ENCODE measurements at places on chromosomes 5 and 9.

- DNase-seq = no peak
Measured at GRCh38 chr5:142120247-142120935, 11.8 kb downstream of the NDFIP1 start.

GRCh38 chr5:133709209-133709725 is 96.9 kb upstream of the FSTL4 start:
- no peak for DNase-seq

DNA sequence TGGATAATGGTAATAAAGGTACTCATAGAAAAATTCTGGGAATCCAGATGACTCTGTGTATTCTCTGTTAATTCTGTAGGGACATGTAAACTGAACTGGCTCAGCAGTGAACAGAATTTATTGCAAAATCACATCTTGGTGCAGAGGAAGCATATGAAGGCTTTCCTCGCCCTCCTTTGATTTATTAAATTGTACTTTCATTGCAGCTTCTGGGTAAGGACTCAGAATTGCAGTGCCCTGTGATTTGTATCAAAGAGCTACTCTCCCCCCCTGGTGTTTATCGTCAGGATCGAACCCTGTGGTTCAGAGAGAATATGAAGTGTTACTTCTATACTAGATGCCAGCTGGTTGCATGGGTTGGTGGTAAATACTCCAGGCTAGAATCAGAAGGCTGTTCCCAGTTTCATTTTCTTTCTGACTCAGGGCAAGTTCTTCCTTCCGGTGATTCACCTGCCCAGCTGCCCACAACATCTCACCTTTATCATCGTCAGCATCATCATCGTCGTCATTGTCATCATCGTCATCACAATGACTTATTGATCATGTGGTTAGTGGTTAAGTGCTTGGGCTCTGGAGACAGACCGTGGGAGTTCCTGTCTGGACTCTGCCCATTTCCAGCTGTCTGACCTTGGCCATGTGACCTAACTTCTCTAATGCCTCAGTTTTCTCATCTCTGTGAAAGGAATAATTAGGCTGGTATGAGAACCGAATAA is 238.8 kb downstream of the ARHGAP26 start:
- DNase-seq = peak; percentile 8

- no peak for DNase-seq
Measured at GRCh38 chr5:34656001-34656699, at the start of gene RAI14. TSS of gene RAI14 (plus strand) at chr5:34656328. CDS start at chr5:34686920, 30,592 bp downstream.

DNA sequence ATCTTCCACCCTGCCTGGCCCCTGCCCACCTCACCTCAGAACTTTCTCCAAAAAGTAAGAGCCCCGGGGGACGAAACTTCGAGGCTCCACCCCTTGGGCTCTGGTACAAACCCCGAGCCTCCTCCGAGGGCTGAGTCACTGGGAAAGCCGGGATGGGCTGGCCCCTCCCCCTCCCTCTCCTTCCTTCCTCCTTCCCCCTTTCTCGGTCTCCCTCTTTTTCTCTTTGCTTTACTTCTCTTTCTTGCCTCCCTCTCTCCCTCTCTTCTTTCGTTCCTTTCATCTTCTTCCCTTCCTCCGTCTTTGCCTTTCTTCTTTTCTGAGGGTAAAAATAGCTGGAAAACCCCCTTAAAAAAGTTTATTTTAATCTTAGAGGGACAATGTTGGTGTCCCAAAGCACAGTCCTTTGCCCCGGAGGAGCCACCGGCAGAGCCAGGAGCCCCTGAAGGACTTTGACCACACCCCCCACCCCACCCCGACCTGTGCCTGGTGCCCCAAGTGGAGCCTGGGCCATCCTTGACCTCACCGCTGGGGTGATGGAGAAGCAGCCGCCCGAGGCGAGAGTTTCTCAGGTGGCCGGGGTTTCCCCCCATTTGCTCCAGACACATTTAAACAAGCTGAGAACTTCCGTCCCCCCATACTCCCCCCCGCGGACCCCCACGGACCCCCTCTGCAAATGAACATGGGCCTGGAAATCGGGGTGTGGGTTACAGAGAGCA is 5.7 kb upstream of the NOTCH1 start:
- DNase-seq = no peak

DNA sequence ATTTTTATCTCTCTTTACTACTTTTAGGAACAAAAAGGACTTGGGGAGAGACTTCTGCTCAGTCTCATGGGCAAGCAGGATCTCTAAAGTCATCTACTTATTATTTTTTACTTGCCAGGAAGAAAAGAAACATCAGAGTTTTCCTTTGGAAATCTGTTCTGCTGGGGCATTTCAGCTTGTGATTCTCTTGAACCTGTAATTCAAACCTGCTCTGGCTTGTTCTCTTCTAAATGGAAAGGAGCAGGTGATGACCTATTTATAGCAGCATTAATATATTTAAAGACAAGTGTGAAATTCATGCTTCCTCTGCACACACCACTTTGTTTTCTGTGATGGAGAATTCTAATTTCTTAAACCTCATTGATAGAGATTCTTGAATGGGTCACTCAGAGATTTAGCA is 2.0 kb downstream of the ADCY2 start:
- no peak for DNase-seq

DNA sequence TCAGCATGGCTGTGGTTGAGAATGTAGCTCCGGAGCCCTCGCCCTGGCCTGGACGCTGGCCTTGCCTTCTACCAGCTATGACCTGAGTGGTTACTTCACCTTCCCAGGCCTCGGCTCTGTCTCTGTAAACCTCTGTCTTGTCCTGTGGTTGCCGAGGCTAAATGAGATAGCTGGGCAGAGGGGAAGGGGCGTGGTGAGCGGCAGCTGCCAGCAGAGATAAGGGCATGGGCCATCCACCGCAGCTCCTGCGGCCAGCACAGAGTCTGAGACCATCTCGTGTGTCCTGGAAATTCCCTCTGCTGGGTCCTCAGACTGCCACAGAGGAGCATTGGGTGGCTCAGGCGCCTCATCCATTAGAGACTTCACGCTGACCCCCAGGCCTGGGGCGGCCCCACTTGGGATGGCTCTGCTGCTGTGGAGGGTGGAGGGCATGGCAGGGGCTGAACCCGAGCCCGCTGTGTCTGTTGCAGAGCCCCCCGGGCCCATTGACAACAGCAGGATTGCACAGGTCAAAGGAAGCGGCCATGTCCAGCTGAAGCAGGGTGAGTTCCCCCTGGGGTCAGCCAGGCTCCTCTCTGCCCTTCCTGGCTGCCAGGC is 43.9 kb downstream of the USP20 start:
- DNase-seq = no peak

DNA sequence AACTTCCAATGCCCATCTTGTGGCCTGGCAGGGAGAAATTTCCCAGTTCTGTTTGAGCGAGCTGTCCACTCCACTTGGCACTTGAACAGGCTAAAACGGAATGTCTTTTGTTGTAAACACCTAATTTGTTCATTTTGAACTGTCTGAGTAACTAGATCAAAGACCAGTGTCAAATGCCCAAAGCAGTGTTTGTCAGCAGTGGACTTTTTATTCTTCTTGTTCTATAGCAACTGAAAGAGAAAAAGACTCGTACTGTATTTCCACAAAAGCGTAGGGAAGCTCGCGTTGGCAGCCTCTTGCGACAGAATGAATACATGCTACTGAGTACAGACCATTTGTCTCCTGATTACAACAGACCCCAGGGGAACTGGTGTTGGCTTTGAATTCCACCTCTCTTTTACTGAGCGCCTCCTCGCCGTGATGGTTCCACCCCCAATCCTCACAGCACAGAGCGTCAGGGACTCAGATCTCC is 601.8 kb upstream of the ZNF608 start:
- no peak for DNase-seq

GRCh38 chr5:151351671-151352070 is 4.3 kb upstream of the SLC36A2 start:
- DNase-seq = no peak

- no peak for DNase-seq
Measured at GRCh38 chr5:18393565-18394442, 759.5 kb downstream of the TAF11L14 start.

GRCh38 chr5:91850031-91850430 is 466.9 kb upstream of the ARRDC3 start:
- DNase-seq = no peak

- DNase-seq = no peak
Measured at GRCh38 chr5:145141534-145141933, 693.6 kb downstream of the PRELID2 start.

DNA sequence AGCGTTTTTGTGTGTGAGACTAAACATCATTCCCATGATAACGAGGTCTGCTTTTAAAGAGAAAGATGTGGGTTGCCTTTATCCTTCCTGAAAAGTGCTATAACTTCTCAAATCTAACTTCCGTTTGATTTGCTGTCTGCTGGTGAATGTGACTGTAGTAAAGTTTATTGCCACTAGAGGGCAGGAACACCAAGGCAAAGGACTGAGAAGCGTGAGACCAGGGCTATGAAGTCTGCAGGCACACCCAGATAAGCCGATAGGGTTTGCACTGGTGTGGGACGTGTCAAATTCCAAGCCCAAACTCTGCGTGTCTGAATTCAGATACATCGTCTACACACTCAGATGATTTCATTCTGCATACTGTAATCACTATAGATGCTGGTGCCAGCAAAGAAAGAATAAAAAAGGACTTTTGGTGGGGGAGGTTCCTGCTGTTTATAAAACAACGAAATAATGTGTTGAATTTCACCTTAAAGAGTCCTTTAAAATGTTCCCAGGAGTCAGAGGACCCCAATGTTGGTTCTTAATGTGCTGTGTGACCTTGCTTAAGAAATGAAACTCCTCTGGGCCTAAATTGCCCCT is 87.2 kb downstream of the PTTG1 start:
- DNase-seq = peak; percentile 5

- no peak for DNase-seq
Measured at GRCh38 chr9:106927916-106928315, 65.0 kb downstream of the ZNF462 start.

- DNase-seq = no peak
Measured at GRCh38 chr5:78926252-78926651, 58.9 kb downstream of the ARSB start.

GRCh38 chr5:96741891-96742309 is 65.8 kb downstream of the ERAP1 start:
- no peak for DNase-seq

- DNase-seq = no peak
Measured at GRCh38 chr5:163893281-163893680, 387.9 kb downstream of the MAT2B start.

DNA sequence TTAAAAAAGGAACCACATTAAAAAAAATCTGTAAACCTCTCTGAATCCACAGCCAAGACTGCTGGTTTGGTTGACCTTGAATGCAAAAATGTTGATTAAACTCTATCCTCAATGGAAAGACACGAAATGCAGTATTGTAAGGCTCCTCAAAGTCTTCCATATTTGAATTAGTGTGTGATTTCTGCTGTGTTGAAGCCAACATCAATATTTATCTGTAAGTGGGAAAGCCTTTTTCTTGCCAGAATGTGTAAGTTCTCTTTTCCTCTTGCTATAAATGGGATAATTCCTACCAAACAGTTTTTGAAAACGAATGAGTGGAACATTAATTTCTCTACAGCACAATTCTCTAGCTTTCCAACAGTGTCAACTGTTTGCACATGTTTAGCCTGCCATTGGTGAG is 422.1 kb upstream of the TNC start:
- DNase-seq = no peak

DNA sequence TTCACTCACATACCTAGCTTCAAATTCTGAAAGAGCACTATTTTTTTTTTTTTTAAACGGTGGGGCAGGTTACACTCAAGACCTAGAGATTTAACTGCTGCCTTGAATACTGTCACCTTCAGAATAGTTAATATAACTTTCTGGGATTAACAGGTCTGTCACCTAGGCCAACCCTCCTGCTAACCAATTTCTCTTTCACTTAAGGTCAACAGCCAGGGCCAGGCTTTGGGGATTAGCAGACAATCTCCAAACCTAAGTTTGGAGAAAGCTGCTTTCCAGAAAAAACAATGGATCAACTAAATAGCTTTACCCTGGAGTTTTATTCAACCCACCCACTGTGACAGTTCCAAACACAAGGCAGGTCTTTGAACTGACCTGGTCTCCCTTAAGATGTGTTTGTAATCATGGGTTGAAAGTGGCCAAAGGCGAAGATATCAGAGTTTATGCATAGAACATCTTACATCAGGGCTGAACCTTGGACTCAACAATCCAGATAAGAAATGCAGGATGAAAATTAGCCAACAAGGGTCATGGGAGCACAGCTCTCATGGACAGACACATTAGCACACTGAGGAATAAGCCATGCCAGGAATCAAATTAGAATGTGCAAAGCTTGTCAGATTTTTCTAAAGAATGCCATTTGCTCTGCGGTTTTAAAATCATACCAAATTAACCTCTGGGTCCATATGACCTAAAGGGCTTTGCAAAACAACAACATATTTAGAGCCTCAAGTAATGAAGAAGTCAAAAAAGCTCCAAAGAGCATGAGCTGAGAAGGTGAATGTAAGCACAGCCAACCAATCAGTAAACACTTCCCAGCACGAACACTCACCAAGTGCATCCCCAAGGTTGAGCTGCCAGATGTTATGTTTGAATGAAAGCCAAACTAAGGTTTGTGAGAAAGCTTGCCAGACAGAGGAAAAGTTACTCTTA is 538.5 kb upstream of the DMAC1 start:
- no peak for DNase-seq

DNA sequence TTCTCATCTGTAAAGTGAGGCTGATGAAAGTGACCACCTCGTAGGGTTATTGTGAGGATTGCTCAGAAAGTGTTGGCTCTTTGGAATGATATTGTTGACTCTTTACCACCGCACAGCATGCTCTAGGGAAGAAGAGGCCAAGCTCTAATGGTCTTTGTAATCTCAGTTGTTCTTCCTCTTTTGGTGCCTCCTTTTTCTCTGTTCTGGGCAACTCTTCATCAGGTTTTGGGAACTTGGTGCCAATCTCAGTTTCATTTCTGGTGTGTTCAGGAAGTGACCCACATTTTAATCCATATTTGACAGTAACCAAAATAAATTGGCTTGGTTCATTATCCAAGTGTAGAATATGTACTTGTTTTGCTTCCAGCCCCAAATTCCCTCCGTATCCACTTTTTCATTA is 25.1 kb downstream of the ARHGAP26 start:
- DNase-seq = no peak

DNA sequence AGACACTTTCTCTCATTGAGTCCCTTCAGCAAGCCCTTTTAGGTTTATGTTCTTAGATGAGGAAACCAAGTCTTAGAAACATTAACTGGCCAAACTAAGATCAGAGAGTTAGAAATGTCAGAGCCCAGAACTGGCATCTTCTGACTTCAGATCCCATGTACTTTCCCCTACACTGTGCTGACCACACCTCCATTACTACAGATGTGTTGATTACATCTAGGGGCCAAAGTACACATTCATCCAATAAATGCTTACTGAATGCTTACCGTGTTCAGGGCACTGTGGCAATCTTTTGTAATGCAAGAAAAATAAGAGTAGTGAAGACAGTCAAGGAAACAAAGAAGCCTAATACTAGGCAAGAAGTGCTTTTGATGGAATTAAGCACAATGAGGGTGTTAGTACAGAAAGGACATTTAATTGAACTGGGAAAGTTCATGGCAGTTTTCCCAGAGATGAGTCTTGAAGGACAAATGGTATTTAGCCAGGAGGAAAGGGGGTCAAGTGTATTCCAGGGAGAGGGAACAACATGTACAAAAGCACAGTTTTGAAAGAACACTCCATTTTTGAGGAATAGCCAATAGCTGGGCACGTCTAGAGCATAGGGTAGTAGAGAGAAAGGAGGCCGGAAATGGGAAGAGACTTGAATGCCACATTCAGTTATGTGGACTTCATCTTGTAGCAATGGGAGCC is 89.7 kb upstream of the CDKN2B start:
- DNase-seq = no peak

GRCh38 chr9:5617749-5618148 is 11.2 kb upstream of the RIC1 start:
- DNase-seq = no peak

- DNase-seq = no peak
Measured at GRCh38 chr5:120591911-120592310, 127.8 kb downstream of the PRR16 start.

- DNase-seq = no peak
Measured at GRCh38 chr5:87946271-87946670, 322.4 kb downstream of the TMEM161B start.
